ENCODE measurements at places on chromosomes 13 and 19.

DNA sequence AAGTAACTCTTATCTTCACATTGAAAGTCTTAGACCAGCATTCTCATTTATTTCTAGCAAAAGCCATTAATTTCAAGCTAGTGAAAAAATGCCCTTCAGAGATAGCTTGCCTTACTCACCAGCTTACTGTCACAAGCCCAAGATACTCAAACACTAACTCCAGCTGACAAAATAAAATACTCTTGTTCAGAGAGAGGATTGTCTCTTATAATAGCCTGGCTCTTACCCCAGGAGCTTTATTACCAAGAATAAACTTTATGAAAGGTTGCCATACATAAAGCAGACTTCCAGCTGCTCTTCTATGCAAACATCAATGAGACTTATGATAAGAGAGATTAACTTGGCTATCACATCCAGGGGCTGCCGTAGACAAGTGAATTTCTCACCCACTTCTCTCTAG lies 53.6 kb downstream of the XPO4 start:
- DNase-seq = no peak

GRCh38 chr13:100125946-100126345 lies 37.1 kb downstream of the PCCA start:
- no peak for DNase-seq

- DNase-seq = no peak
Observed at GRCh38 chr13:103531278-103531677, 465.1 kb upstream of the SLC10A2 start.

- no peak for DNase-seq
Observed at GRCh38 chr13:61466280-61466679, 50.6 kb upstream of the PCDH20 start.

- DNase-seq = no peak
Observed at GRCh38 chr13:84077271-84077670, 195.0 kb upstream of the SLITRK1 start.

GRCh38 chr19:4976401-4977298 lies 7.7 kb downstream of the KDM4B start:
- DNase-seq = peak; percentile 62

DNA sequence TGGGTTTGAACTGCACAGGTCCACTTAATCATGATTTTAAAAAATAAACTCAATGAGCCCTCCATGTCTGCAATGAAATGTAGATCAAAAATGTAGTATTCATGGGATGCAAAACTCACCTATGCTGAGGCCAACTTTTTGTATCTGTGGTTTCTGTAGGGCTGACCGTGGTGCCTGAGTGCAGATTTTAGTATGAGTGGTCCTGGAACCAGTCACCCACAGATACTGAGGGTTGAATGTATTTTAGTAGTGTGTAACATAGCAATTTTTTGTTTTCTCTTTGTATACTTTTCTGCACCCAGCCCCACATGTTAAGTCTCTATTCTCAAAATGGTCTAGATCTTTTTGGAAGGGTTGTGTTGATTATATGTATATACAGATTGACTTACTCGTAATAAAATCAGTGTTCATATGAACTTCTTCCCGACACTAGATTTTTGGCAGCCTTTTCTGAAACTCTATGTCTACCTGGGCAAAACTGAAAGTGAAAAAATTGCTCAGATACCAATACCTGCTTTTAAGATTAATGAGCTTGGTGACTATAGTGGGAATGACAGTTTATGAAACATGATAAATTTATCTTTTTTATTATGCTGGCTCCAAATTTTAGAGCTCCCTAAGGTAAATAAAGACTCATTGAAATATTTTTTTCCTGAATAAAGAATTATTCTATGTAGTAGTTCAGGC lies 51.6 kb downstream of the DNAJC15 start:
- DNase-seq = no peak

- no peak for DNase-seq
Observed at GRCh38 chr19:55538132-55538531, 1.2 kb upstream of the SBK2 start.

GRCh38 chr19:13918726-13919411 lies 12.9 kb downstream of the CC2D1A start:
- no peak for DNase-seq

GRCh38 chr19:4897146-4897545 lies 5.5 kb downstream of the ARRDC5 start:
- DNase-seq = no peak

GRCh38 chr19:20276011-20276731 lies 109.2 kb downstream of the ZNF486 start:
- DNase-seq = no peak

DNA sequence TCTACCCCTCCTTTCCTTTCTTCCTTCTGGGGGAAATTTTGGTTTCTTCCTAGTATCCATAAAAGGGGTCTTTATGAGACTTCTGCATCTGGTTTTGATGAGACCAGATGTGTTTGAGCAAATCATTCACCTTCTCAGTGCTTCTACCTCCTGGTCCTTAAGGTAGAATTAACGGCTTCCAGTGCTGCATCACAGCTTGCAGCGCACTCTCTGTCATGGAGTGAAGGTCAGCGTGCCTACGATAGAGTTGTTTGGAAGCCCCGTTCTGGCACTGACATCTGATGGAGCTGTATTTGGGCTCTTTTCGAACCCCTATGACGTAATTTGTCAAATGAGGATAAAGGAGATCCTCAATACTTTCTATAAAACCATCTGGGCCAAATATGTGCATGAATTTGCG lies 164.2 kb downstream of the MTUS2 start:
- no peak for DNase-seq

- no peak for DNase-seq
Observed at GRCh38 chr19:4327252-4327876, 11.3 kb downstream of the STAP2 start.

DNA sequence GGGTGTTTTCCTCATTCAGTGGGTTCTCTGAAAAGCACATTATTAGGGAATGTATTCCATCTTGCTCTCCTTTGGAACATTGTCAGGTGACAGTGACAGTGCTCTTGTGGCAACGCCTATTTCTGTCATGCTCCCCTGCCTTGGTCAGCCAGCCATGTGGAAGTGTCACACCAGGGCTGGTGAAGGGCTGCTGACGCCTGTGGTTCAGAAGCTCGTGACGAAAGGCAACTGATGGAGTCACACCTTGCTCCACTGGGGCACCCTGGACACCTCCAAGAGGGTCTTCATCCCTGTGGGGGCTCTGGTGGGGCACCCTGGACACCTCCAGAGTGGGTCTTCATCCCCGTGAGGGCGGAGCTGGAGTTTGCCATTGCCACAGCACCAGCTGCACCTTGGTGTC lies 68.9 kb upstream of the GPR183 start:
- no peak for DNase-seq

DNA sequence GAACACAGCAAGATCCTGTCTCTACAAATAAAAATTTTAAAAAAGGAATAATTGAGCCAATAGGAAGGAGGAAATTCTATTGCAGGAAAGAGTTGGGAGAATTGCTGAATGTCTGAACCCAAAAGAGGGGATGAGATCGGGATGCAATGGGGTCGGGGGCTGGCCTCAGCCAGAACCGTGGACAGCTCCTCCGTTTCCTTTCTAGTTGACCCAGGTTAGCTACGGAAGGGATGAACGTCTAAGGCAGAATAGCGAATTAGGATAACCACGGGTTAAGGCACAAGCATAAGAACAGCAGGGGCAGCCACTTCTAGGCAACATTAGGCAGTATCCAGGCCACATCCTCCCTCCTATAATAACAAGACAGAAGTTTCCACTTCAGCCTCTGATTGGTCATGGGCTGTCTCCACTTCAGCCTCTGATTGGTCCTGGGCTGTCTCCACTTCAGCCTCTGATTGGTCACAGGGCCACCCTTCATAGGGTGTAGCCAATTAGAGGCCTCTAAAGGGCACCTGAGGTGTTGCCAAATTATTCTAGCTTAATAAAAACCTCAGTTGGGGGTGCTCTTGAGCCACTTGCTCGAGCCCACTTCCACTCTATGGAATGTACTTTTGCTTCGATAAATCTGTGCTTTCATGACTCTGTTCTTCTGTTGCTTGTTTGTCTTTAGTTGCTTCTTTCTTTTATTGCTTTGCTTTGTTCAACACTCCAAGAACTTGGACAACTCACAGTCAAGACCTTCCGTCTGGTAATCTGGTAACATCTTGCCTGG lies 24.9 kb upstream of the TPM4 start:
- peak; percentile 53 for DNase-seq

DNA sequence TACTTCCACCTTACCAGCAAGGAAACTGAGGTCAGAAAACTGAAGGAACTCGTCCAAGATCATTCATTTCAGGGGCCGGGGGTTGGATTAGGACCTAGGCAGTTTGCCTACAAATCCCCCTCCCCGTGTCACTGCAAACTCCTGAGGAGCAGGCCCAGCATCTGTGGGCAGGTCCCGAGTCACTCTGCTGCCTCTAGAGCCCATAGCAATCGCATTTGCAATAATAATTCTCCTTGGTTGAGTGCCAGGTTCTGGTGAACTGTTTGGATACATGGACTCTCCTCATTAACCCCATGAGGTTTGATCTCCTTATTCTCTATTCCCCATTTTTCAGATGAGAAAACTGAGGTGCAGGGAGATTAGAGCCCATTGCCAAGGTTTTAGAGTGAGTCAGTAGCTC lies 903 bp downstream of the PIN1 start:
- no peak for DNase-seq

DNA sequence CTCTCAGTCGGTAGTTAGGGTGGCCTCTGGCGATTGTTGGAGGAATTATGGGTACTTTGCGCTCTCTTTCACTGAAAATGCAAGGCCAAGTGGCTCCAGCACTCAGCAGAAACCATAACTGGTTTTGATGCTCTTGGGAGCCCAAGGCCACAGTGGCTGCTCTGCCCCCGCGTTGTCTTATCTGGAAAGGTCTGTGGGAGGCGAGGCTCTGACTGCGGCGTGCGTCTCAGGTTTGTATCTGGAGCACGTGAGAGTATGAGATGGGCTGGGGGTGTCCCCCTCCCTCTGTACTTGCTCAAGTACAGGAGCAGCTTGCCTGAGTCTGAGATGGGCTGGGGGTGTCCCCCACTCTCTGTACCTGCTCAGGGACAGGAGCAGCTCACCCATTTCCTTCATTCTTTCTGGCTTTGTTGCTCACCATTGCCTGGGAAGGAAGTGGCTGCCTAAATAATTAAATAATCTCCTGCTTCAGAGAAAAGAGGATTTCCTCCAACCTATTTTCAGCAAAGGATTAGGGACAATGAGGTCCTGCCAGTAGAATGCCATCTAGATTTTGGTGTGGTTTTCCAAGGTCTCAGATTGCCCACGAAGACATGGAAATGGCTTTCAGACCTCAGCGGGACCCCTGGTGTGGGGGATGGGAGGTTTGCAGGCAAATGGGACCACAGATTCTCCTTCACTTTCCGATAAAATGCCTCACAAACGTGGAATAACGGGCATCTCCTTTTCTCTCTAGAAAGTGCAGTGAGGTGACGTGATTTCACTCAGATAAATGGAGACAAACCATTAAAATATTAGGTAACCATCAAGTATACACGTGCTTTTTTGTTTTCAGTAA lies 14.7 kb downstream of the ATP11A start:
- no peak for DNase-seq

GRCh38 chr19:21115430-21115829 lies 26.4 kb upstream of the ZNF431 start:
- DNase-seq = no peak

DNA sequence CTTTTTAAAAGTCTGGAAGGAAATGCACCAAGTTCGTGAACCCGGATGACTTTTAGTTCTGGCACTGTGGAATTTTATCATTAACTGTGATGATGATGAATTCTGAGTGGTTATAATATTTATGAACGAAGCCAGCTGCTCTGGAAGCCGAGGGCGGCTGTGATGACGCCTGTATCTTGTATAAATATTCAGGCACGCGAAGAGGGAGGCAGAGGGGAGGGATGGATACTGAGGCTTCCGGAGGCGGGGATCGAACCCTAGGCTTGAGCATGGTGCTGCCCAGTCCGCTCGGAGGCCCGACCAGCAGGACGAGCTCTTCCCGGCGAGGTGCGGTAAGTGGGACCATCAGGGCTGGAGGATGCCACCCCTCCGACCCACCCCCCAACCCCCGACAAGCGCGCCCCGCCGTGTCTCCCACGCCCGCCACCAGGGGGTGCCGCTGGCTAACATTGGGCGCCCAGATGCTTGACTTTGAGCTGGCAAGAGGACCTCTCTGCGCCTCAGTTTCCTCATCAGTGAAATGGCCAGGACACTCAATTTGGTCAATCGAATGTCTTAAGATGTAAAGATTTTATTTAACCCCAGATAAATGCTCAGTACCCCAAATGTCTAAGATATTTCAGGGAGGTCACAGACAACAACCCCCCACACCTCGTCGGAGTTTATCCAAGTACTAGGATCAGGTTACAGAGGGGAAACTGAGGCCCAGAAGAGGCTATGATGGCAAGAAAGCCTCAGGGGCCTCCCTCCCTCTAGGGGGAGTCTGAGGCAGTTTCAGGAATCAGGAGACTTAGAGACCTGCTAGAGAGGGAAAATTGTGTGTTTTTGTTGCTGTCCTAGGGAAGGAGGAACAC lies 4.5 kb upstream of the RAB3A start:
- DNase-seq = no peak

DNA sequence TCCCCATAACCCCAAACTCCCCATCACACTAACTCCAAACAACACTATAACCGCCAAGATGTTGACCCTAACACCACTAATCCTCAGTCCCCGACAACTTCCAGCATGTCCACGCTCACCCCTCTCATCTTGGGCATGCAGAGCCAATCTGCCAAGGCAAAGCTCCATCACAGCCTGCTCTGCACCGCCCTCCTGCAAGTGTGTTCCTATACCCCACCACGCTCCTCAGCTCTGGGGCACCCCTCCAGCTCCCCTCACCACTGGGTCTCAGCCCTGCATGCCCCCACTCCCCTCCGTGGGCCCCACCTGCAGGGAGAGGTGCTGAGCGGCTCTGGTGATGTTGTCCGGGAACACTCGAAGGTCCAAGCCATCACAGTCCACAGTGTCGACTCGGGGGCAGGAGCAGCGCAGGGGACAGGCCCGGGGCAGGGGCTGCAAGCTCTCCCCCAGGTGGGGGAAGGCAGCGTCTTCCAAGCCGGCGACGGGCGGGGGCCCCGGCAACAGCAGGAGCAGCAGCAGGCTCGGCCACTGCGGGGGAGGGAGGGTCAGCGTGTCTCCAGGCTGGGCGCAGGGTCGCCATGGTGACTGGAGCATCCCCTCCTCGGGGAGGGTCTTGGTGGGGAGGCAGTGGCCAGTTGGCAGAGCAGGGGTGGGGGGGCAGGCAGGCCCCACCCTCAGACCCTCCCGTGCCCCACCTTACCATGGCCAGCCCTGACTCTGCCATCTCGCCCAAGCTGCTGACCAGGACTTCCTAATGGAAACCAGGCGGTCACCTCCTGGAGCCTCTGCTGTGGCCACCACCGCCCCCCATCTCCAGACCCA lies 527 bp downstream of the PODNL1 start:
- DNase-seq = no peak

GRCh38 chr13:26950546-26950945 lies 190.0 kb upstream of the GPR12 start:
- no peak for DNase-seq

- DNase-seq = no peak
Observed at GRCh38 chr19:47494211-47494547, 10.2 kb upstream of the KPTN start.

Measured in A549 (cell line).